ENCODE measurements at places on chromosomes 3 and 15.

- no peak for DNase-seq
These were observed 417.8 kb upstream of the TPM1 start for GRCh38 chr15:62624547-62625378.

DNA sequence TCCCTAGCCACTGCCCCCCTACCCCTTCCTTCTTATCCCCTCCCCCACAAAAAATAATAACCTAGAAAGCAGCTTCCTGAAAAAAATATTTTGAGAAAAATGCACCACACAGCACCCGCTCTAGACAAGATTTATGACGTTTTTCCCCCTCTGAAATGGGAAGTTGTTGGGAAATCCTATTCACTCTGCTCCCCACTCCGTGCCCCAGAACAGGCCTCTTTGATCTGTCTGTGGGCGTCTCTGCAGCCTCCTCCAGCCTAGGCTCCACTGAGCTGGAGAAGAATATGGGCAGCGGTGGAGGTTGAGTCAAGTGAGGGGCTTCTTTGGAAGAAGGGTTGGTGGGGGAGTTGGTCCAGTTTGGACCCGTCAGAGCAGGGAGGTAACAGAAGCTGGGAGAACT, 28.5 kb upstream of the POLG start:
- DNase-seq = no peak

- DNase-seq = no peak
These were observed 147.6 kb upstream of the HACD2 start for GRCh38 chr3:123732447-123732846.

DNA sequence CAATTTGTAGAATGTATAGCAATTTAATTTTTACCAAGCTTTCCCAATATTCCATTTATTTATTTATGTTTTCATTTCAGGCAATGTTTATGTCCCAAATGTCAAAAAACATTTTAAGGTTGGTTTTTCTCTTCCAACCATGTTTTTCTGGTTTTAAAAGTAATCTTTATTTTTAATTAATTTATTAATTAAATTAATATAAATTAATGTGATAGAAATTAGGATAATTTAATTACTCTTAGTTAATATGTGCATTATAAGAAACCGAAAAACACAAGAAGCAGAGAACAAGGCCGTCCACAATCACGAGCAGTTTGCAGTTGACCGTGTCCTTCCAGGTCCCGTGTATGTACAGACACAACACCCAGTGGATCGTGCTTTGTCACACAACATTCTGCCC, 34.2 kb downstream of the FBXO45 start:
- DNase-seq = no peak

- DNase-seq = no peak
These were observed 52.3 kb downstream of the ATP1B3 start for GRCh38 chr3:141928631-141929270.

GRCh38 chr3:167483708-167484475, 10.1 kb upstream of the SERPINI2 start:
- no peak for DNase-seq

GRCh38 chr3:3087279-3087678, 22.9 kb downstream of the IL5RA start:
- no peak for DNase-seq

DNA sequence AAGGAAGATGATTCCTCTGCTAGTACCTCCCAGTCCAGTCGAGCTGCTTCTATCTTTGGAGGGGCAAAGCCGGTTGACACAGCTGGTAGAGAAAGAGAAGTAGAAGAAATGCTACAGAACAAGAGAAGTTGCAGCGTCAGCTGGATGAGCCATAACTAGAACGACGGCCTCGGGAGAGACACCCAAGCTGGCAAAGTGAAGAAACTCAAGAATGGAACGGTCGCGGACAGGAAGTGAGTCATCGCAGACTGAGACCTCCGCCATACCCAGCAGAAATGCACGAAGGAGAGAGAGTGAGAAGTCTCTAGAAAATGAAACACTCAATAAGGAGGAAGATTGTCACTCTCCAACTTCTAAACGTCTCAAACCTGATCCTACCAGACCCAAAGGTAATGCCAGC, 19.0 kb upstream of the PARP14 start:
- no peak for DNase-seq

- no peak for DNase-seq
These were observed 716.8 kb upstream of the BCHE start for GRCh38 chr3:166554023-166554422.

DNA sequence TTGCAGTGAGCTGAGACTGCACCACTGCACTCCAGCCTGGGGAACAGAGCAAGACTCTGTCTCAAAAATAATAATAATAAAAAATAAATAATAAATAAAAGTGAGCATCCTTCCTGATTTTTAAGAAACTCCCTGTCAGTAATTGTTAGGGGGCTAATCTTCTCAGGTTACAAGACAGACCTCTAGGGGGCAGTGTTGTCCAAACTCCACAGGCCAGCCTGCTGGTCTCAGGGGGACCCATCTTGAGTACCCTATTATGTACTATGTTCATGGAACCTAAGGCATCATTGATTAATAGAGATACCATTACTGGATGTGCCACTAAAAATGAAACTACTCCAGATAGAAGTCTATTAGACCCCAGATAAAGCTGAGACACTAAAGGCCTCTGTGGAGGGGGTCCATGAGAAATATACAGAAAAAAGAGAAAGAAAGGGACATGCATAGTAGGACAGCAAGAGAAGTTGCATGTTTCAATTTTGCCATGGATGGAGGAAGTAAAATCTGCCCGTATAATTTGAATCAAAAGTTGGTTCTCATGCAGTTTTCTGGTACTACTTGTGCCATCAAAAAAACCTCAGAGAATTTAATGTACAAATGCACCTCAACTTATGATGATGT, 85.5 kb upstream of the CDV3 start:
- no peak for DNase-seq

DNA sequence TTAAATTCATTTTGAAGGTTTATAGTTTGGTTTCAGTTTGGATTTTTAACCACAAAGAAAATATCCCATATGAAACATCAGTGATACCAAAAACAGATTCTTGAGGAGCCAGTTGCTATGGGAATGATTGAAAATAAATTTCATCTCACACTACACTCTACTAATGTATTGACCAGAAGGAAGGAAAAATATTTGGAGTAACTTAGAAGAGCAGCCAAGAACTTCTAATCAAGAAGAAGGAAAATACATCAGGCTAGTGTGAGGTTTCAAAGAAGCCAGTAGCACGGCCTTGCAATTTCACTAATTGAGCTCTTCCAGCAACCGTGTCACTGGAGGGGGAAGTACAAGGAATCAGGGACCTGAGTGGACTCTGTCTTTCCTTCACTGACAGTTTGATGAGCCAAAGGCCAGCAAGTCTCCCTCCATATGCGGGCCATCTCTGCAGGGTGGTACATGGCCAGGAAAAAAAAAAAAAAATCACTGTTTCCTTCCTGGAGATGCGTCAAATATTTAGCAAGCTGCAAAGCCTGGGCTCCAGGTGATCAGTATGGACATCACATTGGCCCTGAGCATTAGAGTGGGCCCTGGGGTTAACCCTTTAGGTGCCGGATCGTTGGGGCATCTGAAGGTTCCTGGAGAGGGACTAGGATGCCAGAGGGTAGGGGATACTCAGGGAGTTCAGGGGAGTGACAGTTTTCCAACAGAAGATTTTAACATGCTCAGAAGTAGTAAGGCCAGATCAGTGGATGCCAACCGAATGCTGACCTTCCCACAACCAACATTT, 37.1 kb downstream of the SLC12A8 start:
- no peak for DNase-seq

GRCh38 chr3:44476181-44476611, 1.3 kb downstream of the ZNF445 start:
- no peak for DNase-seq

DNA sequence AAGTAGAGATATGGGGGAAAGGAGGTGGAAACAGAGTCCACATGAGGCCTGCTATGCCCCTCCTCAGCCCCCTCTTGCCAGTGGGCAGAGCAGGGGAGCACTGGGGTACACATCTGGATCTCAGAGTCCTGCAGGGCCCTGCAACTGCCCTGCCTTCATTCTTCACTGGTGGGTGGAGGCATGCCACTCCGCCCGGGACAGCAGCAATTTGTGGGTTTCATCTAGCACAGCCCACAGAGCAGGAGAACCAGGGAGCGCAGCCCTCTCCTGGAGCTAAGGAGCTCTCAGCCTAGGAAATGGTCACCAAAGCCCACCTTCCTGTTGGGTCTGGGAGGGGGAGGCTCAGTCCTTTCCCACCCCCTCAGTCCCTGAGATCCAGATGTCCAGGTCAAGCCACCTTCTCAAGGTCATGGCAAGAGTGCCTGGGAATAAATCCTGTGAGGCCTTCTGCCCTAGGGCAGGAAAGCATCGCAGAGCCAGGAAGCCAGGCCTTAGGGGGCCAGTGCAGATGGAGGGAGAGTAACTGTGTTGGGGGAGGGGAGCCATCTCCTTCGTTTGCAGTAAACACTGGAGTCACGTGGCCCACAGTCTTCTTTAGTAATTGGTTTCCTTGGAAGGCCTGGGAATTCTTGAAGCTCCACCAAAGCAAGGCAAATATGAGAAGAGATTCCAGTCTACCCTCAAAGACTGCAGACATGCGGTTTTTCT, 31.0 kb downstream of the ANP32A start:
- DNase-seq = no peak

DNA sequence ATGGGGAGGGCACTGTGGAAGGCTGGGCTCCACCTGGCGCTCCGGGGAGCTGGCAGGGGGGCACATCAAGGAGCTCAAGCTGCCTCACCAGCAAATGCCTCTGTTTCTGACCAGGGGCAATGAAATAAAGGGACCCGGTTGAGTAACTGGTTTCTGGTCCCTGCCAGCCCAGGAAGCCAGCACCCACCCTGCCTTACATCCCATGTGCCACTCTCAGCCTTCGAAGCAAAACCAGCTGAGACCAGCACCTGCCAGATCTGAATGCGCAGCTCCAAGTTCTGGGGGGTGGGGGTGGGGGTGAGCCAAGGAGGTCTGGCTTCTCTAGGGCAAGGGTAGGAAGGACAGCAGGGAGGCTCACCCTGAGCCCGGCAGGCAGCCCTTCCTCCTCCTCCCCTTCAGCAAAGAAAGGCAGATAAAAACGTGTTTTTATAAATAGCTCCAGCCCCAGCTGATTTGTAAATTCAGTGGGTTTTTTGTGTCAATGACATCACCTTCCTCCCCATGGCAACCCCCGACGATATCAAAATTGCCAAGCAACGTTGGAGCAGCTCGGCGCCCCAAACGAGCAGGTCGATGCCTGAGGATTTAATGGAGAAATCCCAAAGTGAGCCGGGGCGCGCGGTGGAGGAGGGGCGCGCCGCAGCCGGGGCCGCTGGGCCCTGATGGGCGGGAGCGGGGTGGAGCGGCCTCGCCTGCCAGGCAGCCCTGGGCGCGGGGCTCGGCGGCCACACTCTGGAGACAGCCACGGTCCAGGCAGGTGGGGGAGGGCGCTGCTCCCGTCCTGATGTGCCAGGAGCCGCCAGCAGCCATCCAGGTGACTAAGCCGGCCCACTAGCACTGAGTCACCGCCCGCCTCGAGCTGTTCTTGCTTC, at the start of gene PAK6:
Gene PAK6 (plus strand): TSS at position 532 of the 872 bp plus-strand sequence. CDS start 25,723 bp downstream, outside the sequence.
- DNase-seq = peak; percentile 31

GRCh38 chr3:183892610-183893214, 8.0 kb upstream of the PARL start:
- no peak for DNase-seq

GRCh38 chr15:76575679-76576078, 239.1 kb downstream of the ISL2 start:
- no peak for DNase-seq
